ENCODE measurements at places on chromosomes 6 and 20. TPM values are rescaled to one million over a fixed set of nuclear protein-coding genes. Genes with fewer than 3 reads are reported as not detected.

The TBC1D32 gene
- 21.5 TPM for total RNA-seq

The TGM3 gene
- total RNA-seq, result 1.3 TPM

The POU3F2 gene
- total RNA-seq, result 20.9 TPM

The SYNCRIP gene
- total RNA-seq, result 40.7 TPM

The HEY2 gene
- 4.5 TPM for total RNA-seq

The RSPH4A gene
- total RNA-seq, result 0.39 TPM

The RWDD1 gene
- total RNA-seq, result 38.5 TPM

The GRM4 gene
- 10.3 TPM for total RNA-seq

The SLPI gene
- total RNA-seq, result not detected

The ZNF391 gene
- 11.7 TPM for total RNA-seq

The PRSS16 gene
- total RNA-seq, result 5.5 TPM

The C6orf52 gene
- 1.9 TPM for total RNA-seq

The RIPOR2 gene
- 33.1 TPM for total RNA-seq

The DCBLD1 gene
- 14.8 TPM for total RNA-seq

The CCN6 gene
- total RNA-seq, result not detected

The TINAG gene
- 1.3 TPM for total RNA-seq

The KCNB1 gene
- total RNA-seq, result 91.7 TPM

The ADTRP gene
- 10.7 TPM for total RNA-seq

The PKIB gene
- 1.3 TPM for total RNA-seq

The LAMP5 gene
- total RNA-seq, result 45.0 TPM

The BMP7 gene
- 37.9 TPM for total RNA-seq

The CLPSL1 gene
- total RNA-seq, result not detected

The TCP11 gene
- not detected for total RNA-seq

The IMPG1 gene
- total RNA-seq, result 1.1 TPM

The GPR6 gene
- 8.0 TPM for total RNA-seq

The GSTA3 gene
- not detected for total RNA-seq

The PRICKLE4 gene
- total RNA-seq, result 1.3 TPM

The ARFGEF3 gene
- total RNA-seq, result 93.7 TPM

The BMP2 gene
- 3.2 TPM for total RNA-seq

The TRIM40 gene
- not detected for total RNA-seq

The STMND1 gene
- total RNA-seq, result not detected

The PLA2G7 gene
- total RNA-seq, result 5.3 TPM

The ZNF311 gene
- 0.55 TPM for total RNA-seq

The HS3ST5 gene
- 9.0 TPM for total RNA-seq

The COL20A1 gene
- 6.4 TPM for total RNA-seq

The PSORS1C1 gene
- total RNA-seq, result 5.0 TPM

The ARMH2 gene
- total RNA-seq, result not detected

The ARG1 gene
- 1.5 TPM for total RNA-seq

The RAET1E gene
- total RNA-seq, result 0.27 TPM

The OXT gene
- total RNA-seq, result not detected

The DLK2 gene
- 4.2 TPM for total RNA-seq

The DDX43 gene
- total RNA-seq, result 0.93 TPM

The IL17F gene
- total RNA-seq, result not detected

The R3HDML gene
- total RNA-seq, result not detected

The CGA gene
- total RNA-seq, result not detected

All from dorsolateral prefrontal cortex (tissue), 122 donors.